NCI-H460 (cell line): ENCODE measurements at places on chromosomes 7 and 10. TPM values are rescaled to one million over a fixed set of nuclear protein-coding genes. Genes with fewer than 3 reads are reported as not detected.

Gene C10orf90
- 0.99 and 1.3 TPM in 2 replicates for total RNA-seq

Gene ITIH5
- not detected in 2 replicates for total RNA-seq

Gene GLI3
- total RNA-seq: 2.9 and 3.0 TPM in 2 replicates

GRCh38 chr10:68901105-68901927, at the start of gene DDX50:
DDX50 (plus strand) TSS chr10:68901315; CDS start chr10:68901385, 70 bp downstream.
- DNase-seq: peak; percentile 99

DNA sequence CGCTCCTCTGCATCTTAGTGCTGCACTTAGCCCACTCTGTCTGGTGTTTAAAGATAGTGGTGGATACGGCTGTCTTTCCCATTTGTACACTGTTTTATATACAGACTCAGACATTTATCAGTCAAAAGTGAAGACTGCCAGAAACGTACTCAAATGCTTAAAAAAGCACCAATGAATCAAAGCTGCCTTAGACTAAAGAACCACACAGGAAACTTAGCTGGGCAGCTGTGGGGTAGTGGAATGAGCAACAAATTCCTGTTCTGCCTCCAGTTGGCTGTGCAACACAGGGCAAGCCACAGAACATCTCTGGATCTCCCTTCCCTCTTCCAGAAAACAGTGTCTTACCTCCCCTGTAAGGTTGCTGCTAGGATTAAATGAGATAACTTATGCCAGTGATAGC, 76.0 kb downstream of the ATXN7L1 start:
- no peak for DNase-seq

GRCh38 chr10:113753020-113753692, 1.7 kb downstream of the PLEKHS1 start:
- no peak for DNase-seq

DNA sequence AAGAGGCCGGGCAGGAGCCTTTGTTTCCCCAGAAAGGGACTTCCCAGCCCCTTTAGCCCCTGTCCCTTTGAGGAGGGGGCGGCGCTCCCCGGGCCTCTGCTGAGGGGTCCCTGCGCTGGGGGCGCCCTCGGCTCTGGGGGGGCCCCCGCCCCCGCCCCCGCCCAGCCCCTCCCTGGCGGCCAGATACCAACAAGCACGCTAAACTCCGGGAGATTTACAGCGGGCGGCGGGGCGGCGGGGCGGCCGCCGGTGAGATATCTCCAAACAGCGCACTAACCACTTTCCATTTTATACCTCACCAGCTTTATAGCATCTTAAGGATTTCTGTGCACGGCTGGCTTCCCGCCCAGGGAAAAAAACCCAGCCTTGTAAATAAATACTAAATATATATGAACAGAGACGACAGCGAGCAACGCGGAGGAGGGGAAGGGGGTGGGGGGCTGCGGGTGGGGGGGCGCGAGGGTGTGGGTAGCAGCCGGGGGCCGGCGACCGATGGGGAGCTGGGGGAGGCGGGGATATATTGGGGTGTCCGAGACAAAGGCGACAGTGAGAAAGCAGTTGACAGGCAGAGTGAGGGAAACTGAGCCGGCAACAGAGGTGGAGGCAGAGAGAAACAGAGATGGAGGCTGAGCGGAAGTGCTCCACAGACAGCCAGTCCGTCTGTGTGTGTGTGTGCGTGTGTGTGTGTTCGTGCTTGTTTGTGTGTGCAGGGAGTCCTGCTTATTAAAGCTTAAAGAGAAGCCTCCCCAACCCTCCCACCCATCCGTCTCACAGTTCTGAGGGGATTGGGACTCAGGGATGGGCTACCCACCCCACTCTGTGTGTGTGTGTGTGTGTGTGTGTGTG, 85.8 kb downstream of the HIF1AN start:
- DNase-seq: no peak
